ENCODE measurements at places on chromosomes 11 and 22.

GRCh38 chr11:134656861-134657540 is 245.0 kb upstream of the B3GAT1 start:
- DNase-seq, result no peak

DNA sequence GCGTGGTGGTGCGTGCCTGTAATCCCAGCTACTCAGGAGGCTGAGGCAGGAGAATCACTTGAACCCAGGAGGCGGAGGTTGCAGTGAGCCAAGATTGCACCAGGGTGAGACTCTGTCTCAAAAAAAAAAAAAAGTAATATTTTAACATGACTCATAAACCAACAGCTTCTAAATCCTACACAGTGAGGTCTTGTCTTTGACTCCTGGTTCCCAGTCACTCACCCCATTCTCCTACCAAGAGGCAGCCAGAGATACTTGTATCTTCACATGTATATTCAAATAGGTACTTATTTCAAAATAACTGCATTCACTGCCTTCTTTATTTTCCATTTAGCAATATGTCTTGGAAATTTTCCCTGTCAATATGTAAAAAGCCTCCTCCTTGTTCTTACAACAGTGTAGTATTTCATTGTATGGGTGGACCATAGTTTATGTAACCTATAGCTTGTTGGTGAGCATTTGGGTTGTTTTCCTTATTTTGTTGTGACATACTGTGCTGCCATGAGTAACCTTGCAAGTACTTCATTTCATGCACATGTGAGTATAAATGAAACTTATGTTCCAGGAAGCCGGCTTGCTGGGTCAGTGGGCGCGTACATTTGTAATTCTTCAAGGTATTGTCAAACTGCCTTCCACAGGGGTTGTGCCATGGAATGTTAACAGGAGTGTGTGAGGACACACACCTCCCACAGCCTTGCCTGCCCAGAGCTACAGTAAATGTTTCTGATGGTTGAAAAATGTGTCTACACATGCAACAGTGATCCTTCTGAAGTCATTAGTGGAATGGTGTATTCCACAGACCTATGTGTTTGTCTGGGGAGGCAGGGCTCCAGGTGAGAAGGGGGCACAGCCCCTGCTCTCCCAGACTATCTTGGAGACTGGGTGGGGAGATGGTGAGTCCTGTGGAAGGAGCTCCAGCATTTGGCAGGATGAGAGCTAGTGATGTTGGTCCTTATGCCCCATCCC is 47.9 kb downstream of the OSBP2 start:
- no peak for DNase-seq

DNA sequence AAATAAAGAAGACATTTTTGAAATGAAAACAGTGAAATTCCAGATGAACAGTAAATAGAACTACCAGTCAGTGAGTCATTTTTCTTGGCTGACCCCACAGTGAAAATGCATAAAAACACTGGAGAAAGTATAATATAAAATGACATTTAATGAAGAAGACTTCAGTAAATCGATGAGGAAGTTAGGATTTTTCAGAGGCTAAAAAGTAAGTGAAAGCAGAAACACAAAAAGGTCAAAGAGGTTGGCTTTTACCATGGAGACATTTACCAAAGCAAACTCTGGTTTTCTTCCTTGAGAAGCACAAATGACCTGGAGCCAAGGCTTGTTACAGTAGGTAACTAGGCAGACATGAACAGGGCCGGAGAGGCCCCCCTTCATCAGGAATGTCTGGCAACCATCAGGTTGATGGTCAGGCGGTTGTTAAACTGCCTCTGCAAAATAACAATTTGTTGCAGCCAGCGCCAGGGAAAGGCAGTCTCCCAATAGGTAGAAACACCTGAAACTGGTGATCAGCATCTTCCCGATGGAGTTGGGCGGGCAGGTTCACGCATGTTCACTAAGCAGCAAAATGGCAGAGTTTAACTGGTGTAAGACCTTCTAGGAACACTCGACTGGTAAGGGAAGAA is 16.7 kb upstream of the TMEM123 start:
- DNase-seq, result no peak

DNA sequence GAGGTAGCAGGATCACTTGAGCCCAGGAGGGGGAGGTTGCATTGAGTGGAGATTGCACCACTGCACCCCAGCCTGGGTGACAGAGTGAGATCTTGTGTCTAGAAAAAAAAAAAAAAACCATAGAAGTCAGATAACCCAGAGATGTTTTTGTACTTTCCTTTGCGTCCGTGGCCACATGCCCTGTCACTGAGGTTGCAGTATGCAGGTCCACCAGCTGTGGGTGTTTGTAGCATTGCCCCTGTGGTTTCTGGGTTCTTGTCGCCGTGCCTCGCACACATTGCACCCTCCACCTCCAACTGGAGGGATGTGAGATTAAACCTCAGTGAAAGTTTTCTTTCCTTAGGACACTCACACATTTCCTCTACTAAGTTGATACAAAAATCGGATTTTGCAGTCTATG is 70.3 kb downstream of the TNRC6B start:
- DNase-seq, result no peak

GRCh38 chr11:87675993-87676392 is 499.2 kb downstream of the RAB38 start:
- no peak for DNase-seq

DNA sequence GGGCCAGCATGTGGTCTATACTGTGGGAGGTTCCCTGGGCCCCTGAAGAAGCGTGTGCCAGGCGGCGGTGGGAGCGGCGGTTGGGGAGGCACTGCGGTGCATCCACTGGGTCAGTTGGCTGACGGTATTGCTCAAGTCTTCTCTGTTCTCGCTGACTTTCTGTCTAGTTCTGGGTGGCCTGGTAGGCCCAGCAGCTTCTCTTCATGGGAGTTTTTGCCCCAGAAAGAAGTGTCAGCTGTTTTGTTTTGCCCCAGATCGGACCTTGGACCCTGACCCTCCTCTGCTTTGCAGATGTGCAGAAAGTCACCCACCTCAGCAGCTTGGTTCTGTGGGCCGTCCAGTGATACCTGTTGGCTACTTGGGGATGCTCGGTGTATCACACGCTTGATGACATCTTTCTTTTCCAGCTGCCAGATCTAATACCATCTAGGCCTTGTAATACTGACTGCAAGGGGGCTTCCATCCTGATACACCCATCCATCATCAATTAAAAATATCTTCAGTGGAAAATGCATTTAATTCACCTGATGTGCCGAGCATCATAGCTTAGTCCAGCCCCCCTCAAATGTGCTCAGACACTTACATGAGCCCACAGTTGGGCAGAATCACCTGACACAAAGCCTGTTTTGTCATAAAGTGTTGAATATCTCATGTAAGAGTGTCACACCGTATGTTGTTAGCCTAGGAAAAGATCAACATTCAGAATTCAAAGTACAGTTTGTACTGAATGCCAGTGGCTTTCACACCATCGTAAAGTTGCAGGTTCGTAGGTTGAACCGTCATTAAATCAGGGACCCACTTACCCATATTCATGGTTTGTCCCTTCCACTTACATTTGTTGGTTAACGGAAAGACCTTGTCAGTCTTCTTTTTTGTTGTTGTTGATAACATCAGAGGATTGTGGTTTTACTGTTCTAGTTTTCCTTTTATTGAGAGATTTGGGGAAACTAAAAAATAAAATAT is 13.9 kb downstream of the ZBED4 start:
- DNase-seq, result no peak

DNA sequence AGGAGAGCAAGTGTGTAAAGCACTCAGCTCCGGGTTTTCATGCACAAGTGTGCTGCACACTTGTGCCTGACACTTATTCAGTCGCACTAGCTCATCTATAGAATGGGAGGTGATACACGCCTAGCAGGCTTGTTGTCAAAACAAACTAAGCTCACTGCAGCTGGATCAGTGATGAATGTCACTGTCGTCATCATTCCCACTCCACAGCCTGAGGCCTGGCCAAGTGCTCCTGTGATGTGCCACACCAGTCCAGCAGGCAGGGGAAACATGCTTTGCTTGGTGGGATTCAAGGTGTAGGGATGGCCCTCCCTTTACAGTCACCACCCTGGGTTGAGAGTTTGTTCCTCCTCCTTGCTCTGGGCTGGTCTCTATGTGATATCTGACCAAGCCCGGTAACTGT is 6.8 kb downstream of the MPST start:
- DNase-seq, result no peak

- DNase-seq, result no peak
These were observed 22.1 kb upstream of the XKR3 start for GRCh38 chr22:16847271-16847670.

DNA sequence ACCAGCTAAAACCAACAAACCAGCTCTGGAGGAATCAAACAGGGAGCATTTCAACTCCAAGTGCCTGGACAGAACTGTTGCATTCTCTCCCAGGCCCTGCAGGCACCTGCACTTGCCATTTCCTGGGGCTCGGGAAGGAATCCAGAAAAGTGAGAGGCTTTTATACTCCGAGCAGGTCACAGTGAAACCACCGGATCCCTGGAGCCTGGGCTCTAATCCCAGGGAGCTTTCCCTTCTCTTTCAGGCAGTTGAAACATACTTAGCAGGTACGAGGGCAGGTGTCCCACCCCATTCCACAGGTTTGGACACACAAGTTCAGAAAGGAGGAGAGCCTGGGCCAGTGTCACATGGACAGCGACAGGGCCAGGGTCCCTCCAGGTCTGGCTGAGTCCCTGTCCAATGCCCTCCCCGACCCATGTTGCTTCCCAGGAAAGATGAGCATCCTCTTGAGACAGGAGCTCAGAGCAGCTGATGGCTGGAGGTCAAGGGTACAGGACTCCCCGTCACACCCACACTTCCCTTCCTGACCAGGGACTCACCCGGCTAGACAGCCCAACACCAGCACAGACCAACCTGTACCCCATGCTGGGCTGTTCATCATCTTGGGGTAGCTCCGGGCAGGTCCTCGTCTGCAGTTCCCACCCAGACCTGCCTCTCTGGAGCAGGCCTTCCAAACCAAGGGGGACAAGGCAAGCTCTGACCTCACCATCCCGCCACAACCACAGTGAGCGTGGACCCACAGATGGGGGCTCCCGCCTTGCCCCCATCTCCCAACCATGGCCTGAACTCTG is 49.9 kb upstream of the CD5 start:
- no peak for DNase-seq

- no peak for DNase-seq
These were observed 33.7 kb upstream of the PRR5 start for GRCh38 chr22:44668190-44668885.

DNA sequence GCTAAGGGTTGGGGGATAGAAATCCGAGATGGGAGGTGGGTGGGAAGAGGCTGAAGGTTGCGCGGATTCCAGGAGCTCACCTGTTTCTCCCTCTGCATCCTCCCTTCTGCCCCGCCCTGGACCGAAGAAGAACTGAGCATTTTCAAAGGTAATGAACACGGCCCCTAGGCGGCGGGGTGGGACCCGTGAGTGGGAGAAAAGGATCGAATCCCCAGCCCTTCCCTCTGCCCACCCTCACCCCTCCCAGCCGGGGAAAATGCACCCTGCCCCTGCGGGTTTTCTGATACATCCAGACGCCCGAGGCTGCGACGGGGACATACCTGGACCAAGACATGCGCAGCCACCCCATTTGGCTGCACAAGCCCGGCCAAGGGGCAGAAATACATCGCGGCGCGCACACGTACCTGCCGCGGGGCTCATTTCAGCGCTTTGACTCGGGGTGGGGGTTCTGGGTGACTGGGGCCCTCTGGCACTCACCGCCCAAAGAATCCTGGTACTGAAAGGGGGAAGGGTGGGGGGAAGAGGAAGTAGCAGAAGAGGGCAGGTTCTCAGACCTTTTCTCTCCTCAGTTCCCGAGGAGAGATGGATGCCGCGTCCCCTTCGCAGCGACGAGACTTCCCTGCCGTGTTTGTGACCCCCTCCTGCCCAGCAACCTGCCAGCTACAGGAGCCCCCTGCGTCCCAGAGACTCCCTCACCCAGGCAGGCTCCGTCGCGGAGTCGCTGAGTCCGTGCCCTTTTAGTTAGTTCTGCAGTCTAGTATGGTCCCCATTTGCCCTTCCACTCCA is 6.0 kb downstream of the VSIG2 start:
- no peak for DNase-seq

DNA sequence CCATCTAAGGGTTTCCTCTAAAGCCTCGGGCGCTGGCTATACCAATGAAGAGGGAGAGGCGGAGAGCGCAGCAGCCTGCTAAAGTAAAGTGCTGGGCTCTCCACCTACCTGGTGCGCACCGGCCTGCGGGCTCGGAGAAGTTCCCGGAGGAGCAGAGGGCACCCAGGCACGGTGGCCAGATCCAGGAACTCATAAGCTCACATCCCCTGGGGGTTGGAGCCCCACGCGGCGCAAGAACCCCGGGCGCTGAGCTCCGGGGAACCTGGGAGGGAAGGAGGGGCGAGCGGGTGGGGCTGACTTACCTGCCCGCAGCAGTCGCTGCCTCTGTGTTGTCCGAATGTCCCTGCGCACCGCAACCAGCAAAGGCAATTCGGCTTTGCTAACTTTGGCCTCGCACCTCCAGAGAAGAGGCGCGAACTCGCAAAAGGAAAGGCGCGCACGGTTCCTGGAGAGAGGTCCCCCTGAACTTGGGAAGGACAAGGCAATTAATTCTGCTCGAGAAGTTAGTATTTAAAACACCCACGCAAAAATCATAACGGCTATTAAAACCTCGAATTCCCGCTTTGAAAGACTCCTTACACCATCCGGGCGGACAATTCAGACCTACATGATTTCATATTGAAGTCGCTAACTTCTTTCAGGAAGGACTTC is 127.6 kb upstream of the C11orf58 start:
- no peak for DNase-seq

DNA sequence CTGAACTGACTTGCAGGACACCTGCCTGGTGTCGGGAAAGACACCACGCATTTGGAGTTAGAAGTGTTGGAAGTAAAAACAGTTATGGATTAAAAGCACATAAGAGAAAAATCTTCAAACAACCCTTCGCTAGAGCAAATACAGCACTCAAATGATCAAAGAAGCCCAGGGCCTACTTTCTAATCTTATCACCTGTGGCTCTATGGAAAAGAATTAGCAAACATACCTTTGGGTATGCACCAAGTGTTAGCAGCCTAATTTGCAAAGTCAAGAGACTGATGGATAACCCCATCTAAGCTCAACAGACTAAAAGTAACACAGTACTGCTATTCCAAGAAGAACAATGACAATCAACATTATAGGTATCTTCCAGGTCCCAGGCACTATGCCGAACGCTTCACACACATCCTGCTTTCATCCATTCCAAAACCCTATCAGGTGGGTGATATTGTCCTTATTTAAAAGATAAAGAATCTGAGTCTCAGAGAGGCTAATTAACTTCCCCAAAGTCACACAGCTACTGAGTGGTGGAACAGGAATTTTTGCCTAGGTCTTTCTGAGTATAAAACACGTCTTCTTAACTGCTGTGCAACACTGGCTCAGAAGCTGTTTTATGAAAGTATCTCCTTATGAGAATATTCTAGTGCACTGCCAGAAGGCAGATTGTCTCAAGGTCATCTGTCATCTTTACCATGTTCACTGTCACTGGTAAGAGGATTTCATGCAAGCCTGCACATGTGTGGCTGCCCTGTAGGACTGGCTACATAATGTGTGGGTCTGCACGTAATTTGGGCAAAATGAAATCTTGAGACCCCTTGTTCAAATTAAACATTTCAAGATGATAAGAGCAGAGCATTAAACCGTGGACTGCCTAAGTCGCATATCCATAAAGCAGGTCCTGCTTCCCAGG is 16.4 kb downstream of the SLC1A2 start:
- DNase-seq, result no peak

All from NCI-H1694 (cell line).